ENCODE measurements at places on chromosomes 16 and 17. TPM values are rescaled to one million over a fixed set of nuclear protein-coding genes. Genes with fewer than 3 reads are reported as not detected.

The ABCA8 gene
- 80.8 TPM for total RNA-seq

The DPEP3 gene
- total RNA-seq: not detected

The CMC2 gene
- 44.2 TPM for total RNA-seq

The AIPL1 gene
- not detected for total RNA-seq

The TP53TG3C gene
- total RNA-seq: not detected

The KRTAP4-1 gene
- not detected for total RNA-seq

The C17orf107 gene
- total RNA-seq: 7.8 TPM

The TBC1D3E gene
- total RNA-seq: not detected

The MT1G gene
- total RNA-seq: not detected

The ZNF200 gene
- 8.0 TPM for total RNA-seq

The MT1A gene
- not detected for total RNA-seq

The RCVRN gene
- not detected for total RNA-seq

The ABCA9 gene
- 1.8 TPM for total RNA-seq

The C17orf58 gene
- 8.1 TPM for total RNA-seq

The GPR142 gene
- total RNA-seq: not detected

The ZSCAN10 gene
- not detected for total RNA-seq

The UBE2G1 gene
- 28.2 TPM for total RNA-seq

The PYDC1 gene
- not detected for total RNA-seq

The SNN gene
- 8.6 TPM for total RNA-seq

The ALDH3A1 gene
- total RNA-seq: not detected

The ZP2 gene
- not detected for total RNA-seq

The APOBR gene
- total RNA-seq: not detected

The SGSH gene
- 17.8 TPM for total RNA-seq

The NRN1L gene
- total RNA-seq: not detected

The CHST5 gene
- total RNA-seq: 0.23 TPM

The PDE6G gene
- total RNA-seq: not detected

The CHST4 gene
- total RNA-seq: not detected

The TP53TG3D gene
- not detected for total RNA-seq

The HIGD1B gene
- not detected for total RNA-seq

The GFAP gene
- total RNA-seq: 1.5 TPM

The OGFOD3 gene
- total RNA-seq: 37.9 TPM

The SLC6A2 gene
- not detected for total RNA-seq

The STX1B gene
- total RNA-seq: 2.8 TPM

The CD300LB gene
- total RNA-seq: not detected

The MYH11 gene
- under 0.01 TPM for total RNA-seq

The JMJD8 gene
- 39.6 TPM for total RNA-seq

The TMC5 gene
- not detected for total RNA-seq

The MRPL28 gene
- 69.3 TPM for total RNA-seq

The TBX2 gene
- 30.0 TPM for total RNA-seq

The POLR3E gene
- 57.9 TPM for total RNA-seq

The PARD6A gene
- total RNA-seq: 1.2 TPM

The CPNE7 gene
- 27.5 TPM for total RNA-seq

The TMC7 gene
- total RNA-seq: 0.69 TPM

The USB1 gene
- total RNA-seq: 65.6 TPM

The SYNGR3 gene
- total RNA-seq: 3.6 TPM

The ST6GALNAC2 gene
- total RNA-seq: 0.55 TPM

The NPIPA2 gene
- not detected for total RNA-seq

The SSTR5 gene
- not detected for total RNA-seq

The PTX4 gene
- total RNA-seq: not detected

The ABCA10 gene
- 0.69 TPM for total RNA-seq

The TANGO6 gene
- 16.0 TPM for total RNA-seq
